ENCODE measurements at places on chromosomes 6 and 20.

- DNase-seq, result no peak
Measured at GRCh38 chr6:146422789-146423375, 120.8 kb upstream of the RAB32 start.

DNA sequence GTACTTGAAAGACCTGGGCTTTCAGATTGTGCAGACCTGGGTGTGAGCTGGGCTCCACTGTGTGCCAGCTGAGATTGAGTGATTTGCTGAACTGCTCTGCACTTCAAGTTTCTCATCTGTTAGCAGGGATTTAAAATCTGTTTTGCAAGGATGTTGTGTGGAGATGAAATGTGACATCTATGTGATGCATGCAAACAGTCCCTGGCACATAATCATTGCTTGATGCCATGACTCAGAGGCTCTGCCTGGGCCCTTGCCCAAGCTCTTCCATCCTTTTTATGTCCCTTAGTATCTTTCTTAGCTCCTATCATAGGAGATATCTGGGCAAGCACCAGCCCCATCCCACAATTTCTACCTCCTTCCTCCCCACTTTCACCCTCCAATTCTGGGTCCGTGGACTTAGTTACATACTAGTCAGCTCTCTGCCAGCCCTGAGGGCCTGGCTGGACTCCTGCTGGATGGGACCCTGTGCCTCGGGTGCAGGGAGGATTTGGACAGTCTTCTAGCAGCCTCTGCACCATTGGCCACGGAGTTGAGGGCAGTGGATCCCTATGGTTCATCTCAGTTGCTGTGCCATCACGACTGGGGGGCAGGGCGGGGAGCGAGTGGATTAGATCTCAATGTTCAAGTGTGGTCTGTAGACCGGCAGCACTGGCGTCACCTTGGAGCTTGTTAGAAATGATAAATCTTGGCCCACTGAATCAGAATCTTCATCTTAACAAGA is 103.6 kb downstream of the MAP3K7 start:
- DNase-seq, result no peak

GRCh38 chr20:63032861-63033793 is 26.4 kb upstream of the BHLHE23 start:
- DNase-seq, result no peak

GRCh38 chr6:43819958-43820357 is 49.9 kb downstream of the VEGFA start:
- no peak for DNase-seq

- DNase-seq, result no peak
Measured at GRCh38 chr20:24955045-24955444, 6.0 kb downstream of the CST7 start.

- no peak for DNase-seq
Measured at GRCh38 chr6:1247056-1247455, 64.8 kb upstream of the FOXQ1 start.

DNA sequence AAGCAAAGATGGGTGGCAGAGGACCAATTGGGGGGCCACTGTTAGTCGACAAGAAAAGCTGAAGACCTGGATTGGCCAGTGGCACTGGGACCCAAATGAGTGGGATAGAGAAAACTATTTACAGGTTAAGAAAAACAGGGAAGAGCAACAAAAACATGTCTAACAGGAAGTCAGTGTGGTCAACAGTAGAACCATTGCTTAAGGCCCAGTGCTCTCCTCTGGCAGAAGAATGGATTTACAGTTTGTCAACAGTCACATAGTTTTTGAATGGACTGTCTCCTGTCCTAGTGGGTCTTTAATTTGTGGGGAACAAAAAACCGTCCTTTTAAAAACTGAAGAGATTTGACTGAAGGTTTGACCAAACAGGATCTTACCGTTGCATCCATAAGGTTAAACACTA is 12.1 kb upstream of the WTAP start:
- no peak for DNase-seq

DNA sequence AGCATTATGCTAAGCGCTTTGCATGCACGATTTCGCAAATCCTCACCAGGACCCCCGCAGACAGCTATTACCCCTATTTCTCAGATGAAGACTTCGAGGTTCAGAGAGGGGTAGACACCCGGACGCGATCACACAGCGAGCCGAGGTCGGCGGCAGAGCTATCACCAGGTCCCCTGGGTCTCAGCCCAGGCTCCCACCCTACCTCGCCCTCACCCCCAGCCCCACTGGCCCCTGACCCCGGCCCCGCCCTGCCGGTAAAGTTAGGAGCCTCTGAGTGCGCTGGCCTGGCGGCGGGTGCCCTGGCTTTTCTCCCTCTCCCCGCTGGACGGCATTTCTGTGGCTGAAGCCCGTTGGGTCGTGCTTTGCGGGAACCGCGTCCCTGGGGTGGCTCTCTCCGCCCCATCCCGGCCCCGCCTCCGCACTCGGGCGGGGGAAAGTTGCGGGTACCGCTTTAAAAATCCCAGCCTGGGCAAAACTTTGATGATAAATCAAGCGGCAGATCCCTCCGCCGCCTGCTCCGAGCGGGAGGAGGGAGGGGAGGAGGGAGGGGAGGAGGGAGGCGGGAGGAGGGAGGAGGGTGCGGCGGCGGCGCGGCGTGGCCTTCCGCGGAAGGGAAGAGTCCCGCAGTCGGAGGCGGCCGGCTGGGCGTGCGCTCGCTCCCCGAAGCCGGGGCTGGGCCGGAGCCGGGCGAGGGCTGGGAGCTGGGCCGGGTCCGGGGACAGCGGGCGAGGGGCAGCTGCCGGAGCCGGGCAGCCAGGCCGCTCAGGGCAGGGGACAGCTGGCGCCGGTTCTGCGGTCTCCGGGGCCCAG is at the start of gene VSTM2L:
TSS of gene VSTM2L (plus strand) at position 624 of the 810 bp plus-strand sequence. CDS start 224 bp downstream, outside the sequence.
- no peak for DNase-seq

DNA sequence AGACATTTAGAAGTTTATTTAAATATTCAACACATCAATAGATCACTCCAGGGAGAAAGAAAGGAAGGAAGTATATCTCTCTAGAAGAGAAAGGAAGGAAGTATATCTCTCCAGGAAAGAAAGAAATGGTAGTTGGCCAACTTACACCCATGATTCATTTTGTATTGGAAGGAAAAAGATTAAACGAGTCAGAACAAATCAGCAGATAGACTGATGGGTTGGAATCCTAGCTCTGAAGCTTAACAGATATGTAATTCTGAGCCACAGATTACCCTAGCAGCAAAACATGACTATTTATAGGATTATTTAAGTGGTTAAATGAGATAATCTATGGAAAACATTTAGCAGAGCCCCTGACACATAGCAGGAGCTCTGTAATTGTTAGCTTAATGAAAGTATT is 27.1 kb downstream of the COL12A1 start:
- no peak for DNase-seq

GRCh38 chr6:23587582-23587981 is 538.4 kb upstream of the NRSN1 start:
- no peak for DNase-seq

- DNase-seq, result no peak
Measured at GRCh38 chr6:108582618-108583017, 21.9 kb downstream of the FOXO3 start.

- DNase-seq, result no peak
Measured at GRCh38 chr6:29925727-29926412, 16.5 kb upstream of the HLA-A start.

- DNase-seq, result no peak
Measured at GRCh38 chr6:167684276-167685104, 142.2 kb upstream of the AFDN start.

- no peak for DNase-seq
Measured at GRCh38 chr6:20319520-20320357, 81.9 kb upstream of the E2F3 start.

DNA sequence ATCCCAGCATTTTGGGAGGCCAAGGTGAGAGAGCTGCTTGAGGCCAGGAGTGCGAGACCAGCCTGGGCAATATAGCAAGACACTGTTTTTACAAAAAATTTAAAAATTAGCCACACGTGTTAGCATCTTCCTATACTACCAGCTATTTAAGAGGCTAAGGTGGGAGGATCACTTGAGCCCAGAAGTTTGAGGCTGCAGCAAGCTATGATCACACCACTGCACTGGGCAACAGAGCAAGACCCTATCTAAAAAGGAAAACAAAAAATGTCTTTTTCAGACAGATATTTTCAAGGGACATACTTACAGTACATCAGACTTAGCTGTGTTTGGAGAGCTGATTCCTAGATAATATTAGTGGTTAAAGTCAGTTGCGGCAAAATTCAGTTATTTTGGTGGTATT is 72.9 kb upstream of the XRN2 start:
- no peak for DNase-seq

GRCh38 chr6:112991912-112992311 is 644.8 kb downstream of the RFPL4B start:
- no peak for DNase-seq

DNA sequence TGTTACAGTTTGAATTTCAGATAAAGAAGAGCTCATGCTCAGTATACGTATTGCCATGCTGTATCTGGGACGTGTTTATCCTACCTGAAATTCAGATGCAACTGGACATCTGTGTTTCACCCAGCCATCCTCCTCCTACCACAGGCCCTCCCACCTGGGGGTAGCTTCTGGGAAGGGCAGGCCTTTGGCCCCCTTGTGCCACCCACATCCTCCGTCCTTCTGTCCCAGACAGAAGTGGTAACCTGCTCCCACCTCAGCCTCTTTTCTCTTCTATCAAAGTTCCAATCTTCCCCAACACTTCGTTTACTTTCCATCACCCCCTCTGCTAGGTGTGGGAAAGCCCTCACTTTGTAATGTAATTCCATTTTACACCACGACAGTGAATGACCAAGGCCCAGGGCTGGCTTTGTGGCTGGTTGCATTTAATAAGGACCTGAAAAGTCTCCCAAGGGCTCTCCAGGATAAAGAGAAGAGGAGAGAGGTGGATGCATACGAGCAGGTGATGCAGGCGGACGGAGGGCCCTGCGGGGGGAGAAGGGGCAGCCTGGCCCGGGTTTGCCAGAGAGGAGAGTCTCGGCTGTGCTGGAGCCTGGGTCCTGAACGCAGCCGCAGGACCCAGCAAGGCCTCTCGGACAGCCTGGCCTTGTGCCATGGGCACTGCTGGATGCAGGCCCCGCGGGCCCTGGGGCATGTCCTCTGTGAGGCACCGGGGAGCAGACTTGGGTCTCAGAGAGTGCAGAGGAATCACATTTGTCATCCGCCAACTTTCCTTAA is 98.4 kb downstream of the PSMB1 start:
- DNase-seq, result no peak

- no peak for DNase-seq
Measured at GRCh38 chr6:14524319-14524718, 406.7 kb downstream of the CD83 start.

DNA sequence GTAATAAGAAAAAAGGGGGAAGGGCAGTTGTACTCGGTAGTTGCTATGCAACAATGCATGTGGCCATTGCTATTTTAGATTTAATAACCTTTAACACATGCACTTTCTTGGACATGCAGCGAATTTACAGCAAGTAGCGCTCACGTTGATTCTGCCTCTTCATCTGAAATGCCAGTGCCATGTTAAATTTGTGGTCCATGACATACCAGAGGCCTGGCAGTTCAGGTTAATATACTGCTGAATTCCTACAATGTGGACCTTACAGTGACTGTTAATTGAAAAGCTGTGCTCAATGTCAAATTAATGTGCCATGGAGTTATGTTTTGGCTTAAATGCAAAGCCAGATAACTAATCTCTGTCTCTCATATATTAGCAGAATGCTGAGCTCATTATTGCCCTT is 699.7 kb downstream of the DOK5 start:
- DNase-seq, result no peak

GRCh38 chr20:60962367-60963045 is 289.6 kb upstream of the CDH4 start:
- DNase-seq, result no peak

- no peak for DNase-seq
Measured at GRCh38 chr6:142911430-142911829, 33.5 kb downstream of the HIVEP2 start.

- DNase-seq, result no peak
Measured at GRCh38 chr6:42199106-42199981, 4.6 kb upstream of the GUCA1B start.
